Large intestine (tissue), 12 donors: ENCODE measurements at places on chromosomes 16 and 17. TPM values are rescaled to one million over a fixed set of nuclear protein-coding genes. Genes with fewer than 3 reads are reported as not detected.

The NOXO1 gene
- polyA plus RNA-seq: 2.8 TPM

The ARL5C gene
- polyA plus RNA-seq: not detected

The HOXB3 gene
- polyA plus RNA-seq: 30.8 TPM

The APPBP2 gene
- 30.5 TPM for polyA plus RNA-seq

The NHLRC4 gene
- 2.0 TPM for polyA plus RNA-seq

The P2RX1 gene
- polyA plus RNA-seq: 97.1 TPM

The CEP20 gene
- 26.7 TPM for polyA plus RNA-seq

The OR1D5 gene
- not detected for polyA plus RNA-seq

DNA sequence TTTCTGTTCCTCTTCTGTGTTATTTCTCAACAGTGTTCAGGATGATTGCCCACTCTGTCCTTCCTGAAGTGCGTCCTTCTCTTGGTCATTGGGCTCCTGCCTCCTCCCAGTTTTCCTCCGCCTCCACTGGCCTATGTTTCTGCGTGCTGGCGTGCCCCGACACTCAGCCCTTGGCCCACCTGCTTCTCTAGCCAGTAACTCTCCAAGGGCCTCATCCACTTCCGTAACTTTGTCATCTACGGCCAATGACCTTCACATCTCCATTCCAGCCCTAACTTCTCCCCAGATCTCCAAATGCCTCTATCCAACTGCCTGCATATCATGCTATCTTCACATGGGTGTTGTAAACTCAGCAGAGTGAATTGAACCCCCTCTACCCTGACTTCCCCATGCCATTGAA lies 39.6 kb upstream of the RPL38 start:
- DNase-seq: no peak

DNA sequence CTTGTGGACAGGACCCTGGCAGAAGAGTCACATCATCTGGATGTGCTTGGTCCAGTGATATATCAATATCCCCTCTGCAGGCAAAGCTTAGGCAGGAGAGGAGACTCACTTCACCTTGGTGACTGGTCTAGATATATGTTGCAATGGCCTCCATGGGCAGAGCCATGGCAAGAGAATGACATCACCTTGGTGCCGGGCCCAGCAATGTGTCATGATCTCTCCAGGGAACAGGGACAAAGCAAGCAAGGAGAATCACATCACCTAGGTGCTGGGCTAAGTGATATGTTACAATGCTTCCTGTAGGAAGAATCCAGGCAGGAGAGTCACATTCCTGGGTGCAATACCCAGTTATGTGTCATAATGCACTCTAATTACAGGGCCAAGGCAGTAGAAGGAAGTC lies 2106.2 kb downstream of the TP53TG3F start:
- no peak for DNase-seq

DNA sequence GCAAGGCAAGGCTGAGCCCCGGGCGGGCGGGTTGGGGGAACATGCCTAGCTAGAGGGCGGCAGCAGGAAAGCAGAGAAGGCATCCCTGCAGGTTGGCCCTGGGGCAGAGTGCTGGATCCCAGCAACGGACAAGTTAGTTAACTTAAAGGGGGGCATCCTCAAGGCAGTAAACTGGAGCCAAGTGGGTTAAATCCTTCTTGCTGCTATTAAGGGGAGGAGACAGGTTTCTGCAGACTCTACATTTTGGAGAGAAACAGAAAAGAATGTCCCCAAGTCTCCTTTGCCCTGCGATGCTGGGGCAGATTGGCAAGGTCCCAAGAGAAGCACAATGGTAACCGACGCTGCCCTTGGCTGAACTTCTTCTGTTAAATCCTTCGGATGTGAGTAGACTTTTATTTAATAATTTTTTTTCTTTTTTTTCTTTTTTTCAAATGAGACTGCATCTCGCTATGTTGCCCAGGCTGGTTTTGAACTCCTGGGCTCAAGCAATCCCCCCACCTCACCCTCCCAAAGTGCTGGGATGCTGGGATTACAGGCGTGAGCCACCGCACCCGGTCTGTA lies 14.0 kb downstream of the ATP5PD start:
- DNase-seq: peak; percentile 30

- DNase-seq: no peak
Measured at GRCh38 chr16:74304164-74304834, 7.7 kb downstream of the PSMD7 start.

- DNase-seq: no peak
Measured at GRCh38 chr16:24499193-24499814, 40.1 kb upstream of the RBBP6 start.

GRCh38 chr17:41797377-41797776 lies 10.9 kb upstream of the JUP start:
- DNase-seq: no peak

DNA sequence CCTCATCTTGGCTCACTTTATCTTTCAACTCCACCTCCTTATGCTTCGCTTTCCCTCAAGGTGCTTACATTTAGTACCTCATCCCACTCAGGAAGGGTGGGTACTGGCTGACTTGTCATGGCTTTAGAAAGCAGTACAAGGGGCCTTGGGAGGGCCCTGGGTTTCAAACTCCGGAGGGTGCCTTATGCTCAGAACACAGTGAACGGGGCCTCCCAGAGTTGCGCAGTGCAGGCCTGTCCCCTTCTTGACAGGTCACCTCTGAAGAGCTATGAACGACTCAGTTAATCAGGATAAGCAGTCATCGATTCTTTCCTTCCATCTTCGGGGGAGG lies 6.0 kb downstream of the COG1 start:
- DNase-seq: no peak

DNA sequence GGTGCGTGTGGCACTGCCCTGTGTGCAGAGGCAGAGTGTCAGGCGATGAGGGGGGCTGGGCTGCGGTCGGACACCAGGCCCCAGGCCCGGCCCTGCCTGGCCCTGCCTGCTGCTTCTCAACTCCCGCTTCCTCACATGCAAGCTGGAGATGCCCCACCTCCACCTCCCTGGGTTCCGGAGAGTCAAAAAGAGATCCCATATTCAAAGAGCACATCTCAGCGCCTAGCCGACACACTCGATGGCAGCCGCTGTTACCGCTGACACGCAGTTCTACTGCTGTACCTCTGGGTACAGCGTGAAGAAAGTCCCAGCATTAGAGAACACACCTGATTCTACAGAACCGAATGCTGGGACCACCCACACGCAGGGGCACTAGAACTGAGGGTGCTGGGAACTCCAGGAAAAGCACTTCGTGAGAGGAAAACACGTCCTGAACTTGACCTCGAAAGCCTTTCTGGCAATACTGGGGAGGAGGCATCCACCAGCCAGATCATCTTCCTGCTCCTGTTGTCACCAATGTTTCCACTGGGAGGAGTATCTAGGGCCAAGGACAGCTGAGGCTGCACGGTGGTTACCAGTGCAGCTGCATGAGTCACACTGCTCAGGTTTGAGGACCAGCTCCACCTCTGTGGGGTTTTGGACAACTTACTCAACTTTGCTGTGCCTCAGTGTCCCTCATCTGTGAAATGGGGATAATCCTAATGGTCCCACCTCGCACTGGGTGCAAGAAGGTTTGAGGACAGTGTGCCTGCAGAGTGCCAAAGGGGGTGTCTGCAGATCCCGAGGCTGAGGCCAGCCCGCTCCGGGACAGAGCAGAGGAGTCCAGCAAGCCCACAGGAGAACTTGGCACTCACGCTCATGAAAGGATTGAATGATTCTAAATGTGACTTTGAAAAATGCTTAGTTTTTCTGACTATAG lies 100.4 kb upstream of the DNAH17 start:
- no peak for DNase-seq

GRCh38 chr17:57121308-57122042 lies 36.4 kb downstream of the AKAP1 start:
- no peak for DNase-seq

DNA sequence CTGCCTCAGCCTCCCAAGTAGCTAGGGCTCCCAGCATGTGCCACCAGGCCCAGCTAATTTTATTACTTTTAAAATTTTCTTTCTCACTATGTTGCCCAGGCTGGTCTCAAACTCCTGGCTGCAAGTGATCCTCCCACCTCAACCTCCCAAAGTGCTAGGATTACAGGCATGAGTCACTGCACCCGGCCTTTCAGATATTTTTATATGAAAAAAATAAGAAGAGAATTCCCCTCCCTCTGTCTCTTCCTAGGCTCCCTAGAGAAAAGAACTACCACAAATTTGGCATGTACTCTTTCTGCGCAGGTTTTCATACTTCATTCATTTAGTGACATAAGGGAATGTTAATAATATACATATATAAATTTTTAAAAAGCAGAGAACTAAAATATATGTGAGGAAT lies 21.7 kb upstream of the SMURF2 start:
- no peak for DNase-seq

DNA sequence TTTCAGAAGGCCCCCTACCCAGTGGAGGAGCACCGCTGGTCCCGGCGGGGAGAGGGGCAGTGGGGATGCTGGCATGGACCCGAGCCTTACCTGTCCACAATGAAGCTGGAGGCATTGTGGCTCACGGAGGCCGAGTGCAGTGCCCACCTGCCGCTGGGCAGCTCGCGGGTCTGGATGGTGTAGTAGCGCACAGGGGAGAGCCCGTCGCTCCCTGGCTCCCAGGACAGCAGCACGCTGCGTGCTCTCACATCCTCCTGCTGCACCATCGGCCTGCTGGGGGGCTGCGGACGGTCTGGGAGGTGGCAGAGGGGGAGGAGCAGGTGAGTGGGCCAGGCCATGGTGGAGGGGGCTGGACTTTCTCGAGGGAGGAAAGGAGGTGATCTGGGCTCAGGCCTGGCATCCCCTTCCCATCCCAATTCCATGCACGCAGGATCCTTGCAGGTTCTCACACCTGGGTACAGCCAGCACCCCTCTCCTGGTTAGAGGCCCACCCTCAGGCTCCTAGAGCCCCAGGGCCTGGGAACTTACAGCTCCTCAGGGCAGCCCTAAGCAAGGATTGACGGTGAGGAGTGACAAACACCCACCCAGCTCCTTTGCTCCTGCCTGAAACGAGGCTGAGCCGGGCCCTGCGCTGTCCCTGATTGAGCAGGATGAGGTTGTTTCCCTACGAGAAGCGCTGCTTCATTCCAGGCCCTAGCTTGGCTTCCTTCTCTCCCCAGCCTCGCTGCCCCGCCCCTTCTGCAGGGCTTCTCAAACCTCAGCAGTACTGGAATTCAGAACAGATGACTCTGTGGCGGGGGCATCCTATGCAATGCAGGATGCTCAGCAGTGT lies 76.2 kb upstream of the CDC42EP4 start:
- no peak for DNase-seq

- DNase-seq: peak; percentile 82
Measured at GRCh38 chr16:676913-677312, 1.4 kb downstream of the RHBDL1 start.

- DNase-seq: no peak
Measured at GRCh38 chr17:68101987-68102314, 66.4 kb downstream of the KPNA2 start.

- DNase-seq: no peak
Measured at GRCh38 chr17:41498276-41498675, 7.1 kb downstream of the KRT13 start.

GRCh38 chr17:66573078-66573477 lies 261.8 kb upstream of the CACNG5 start:
- no peak for DNase-seq
